C1 segment of cervical spinal cord (tissue), 14 donors: ENCODE measurements at places on chromosomes 2 and 18.

DNA sequence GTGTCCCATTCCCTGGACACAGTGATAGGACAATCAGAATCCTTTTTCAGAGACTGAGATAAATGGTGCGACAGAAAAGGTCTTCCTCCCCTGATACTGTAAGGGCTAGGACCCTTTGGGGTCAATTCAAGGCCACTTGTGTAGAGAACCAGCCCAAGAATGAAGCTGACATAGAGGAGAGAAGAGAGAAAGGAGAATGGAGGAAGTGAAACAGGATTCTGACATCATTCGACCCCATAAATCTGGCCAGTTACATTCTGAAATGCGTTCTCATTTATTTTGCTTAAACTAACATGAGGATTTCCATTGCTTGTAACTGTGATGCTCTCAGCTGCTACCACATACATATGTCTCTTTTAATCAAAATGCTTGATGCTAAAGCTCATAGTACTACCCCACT is 148.1 kb downstream of the TMEM163 start:
- no peak for DNase-seq

- no peak for DNase-seq
These were observed 72.5 kb downstream of the ACKR3 start for GRCh38 chr2:236642125-236642524.

GRCh38 chr2:42978887-42979415 is 186.6 kb upstream of the HAAO start:
- no peak for DNase-seq

DNA sequence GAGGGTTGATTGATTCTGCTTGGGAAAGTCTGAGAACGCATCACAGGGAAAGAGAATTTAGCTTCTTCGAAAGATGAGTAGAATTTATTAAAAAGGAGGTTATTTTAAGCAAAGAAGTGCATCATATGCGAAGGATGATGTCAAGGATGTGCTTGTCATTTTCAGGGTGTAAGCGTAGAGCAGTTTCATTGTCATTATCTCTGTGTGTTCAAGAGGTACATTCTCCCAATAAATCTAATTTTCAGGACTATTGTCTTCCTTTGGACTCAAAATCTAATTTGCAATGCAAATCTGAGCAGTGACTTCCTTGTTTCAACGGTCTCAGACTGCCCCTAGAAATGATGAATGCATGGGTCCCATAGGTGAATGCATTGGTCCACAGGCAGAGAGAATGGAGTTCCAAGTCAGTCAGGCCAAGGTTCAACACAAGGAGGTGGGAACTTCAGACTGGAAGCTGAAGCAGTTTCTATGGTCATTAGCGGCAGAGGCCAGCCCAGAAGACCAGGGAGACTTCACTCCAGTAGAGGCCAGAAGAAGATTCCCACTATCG is 99.8 kb downstream of the CDC42EP3 start:
- no peak for DNase-seq

GRCh38 chr2:72959554-72959953 is 42.2 kb downstream of the EMX1 start:
- DNase-seq = no peak
